ENCODE measurements at places on chromosomes 16 and 17. TPM values are rescaled to one million over a fixed set of nuclear protein-coding genes. Genes with fewer than 3 reads are reported as not detected.

The ANKRD40CL gene
- total RNA-seq = not detected

The KCNJ2 gene
- total RNA-seq = 0.16 TPM

DNA sequence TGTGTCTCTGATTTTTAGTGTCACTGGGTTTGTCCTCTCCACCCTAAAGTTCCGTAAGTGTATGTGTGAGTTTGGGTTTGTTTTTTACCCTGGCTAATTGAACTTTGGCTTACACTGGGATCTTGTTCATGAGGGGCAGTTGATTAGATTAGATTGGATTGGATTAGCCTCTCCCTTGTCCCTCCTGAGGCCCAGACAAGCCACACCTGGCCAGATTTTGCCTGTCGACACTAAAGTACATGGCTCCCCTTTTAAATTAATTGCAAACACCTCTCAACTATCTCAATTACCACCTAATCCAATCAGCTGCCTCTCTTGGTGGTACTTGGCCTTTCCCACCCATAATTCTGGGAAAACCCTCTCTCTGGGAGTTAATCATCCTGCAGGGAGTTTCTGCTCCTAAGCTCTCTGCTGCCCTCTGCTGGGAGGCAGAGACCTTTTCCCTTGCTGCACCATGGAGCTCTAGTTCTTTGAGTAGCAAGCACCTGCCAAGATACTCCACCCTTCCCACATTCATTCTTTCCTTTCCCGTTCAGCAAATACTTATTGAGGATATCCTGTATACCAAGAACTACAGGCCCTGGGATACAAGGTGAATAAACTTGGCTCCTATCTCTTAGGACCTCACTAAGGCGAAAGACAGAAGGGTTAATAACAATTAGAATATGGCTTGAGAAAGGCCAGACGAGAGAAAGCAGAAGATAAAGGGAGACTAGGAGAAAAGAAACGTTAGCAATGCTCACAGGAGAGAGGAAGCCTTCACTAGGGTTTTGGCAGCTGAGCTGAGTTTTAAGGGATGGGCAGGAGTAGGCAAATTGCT lies 60.0 kb upstream of the MPHOSPH6 start:
- DNase-seq = peak; percentile 74

GRCh38 chr17:16886655-16887322 lies 85.1 kb downstream of the TNFRSF13B start:
- DNase-seq = no peak

DNA sequence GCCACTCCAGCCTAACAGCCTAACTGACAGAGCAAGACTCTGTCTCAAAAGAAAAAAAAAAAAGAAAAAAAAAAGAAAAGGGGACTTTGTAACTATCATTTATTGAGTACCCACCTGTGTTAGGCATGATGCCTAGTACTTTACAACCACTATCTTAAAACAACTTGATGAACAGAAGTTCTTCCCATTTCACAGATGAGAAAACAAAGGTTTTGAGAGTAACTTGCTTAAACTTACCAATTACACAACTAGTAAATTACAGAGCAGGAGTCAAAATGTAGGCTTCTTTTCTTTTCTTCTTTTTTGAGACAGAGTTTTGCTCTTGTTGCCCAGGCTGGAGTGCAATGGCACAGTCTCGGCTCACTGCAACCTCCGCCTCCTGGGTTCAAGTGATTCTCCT lies 96.8 kb upstream of the CORO6 start:
- DNase-seq = no peak

GRCh38 chr17:1515640-1516387 lies 598 bp downstream of the INPP5K start:
- DNase-seq = peak; percentile 34

DNA sequence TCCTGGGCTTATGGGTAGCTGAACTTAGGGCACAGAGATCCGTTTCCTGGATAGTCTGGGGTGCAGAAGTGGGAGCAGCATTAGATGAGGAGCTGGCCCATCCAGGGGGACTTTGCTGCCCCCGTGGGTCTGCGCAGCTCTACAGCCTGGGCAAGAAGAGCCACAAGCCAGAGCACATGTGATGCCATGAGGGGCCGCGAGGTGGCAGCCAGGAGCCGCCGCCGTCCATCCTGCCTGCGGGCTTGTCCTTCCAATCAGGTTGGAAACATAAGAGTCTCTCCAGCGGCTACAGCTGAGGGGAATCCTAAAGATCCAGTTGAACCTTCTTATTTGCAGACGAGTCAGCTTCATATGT lies 21.9 kb downstream of the C1QTNF1 start:
- DNase-seq = peak; percentile 87

Data from SJCRH30 (cell line).